ENCODE measurements at places on chromosomes 1 and 21.
A peak's percentile ranks its signal among the peaks of the same experiment; 100 is the strongest.

- DNase-seq, result no peak
Observed at GRCh38 chr1:216293683-216294082, 129.6 kb downstream of the USH2A start.

GRCh38 chr21:46469275-46469674 is 10.6 kb downstream of the DIP2A start:
- DNase-seq, result no peak

GRCh38 chr1:208083016-208083714 is 161.0 kb downstream of the PLXNA2 start:
- DNase-seq, result no peak

DNA sequence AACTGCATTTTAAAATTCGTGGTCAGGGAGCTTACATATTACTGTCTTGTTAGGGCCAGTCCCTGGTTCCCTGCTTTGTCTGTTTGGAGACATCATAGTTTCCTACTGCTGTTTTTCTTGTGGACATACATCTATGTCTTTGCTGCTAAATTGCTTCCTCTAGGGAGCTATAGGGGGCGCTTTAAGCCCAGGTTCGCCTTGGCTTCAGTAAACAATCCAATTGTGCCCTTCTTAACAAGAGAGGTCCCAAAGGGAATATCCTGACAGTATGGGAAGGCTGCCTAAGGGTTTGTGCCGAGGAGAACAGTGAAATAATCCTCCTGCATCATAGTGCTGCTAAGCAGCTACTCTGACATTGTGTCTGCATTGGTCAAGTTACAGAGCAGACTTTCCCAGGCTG is 112.5 kb downstream of the USH2A start:
- no peak for DNase-seq

GRCh38 chr1:245419461-245419978 is 264.7 kb downstream of the KIF26B start:
- DNase-seq, result no peak

DNA sequence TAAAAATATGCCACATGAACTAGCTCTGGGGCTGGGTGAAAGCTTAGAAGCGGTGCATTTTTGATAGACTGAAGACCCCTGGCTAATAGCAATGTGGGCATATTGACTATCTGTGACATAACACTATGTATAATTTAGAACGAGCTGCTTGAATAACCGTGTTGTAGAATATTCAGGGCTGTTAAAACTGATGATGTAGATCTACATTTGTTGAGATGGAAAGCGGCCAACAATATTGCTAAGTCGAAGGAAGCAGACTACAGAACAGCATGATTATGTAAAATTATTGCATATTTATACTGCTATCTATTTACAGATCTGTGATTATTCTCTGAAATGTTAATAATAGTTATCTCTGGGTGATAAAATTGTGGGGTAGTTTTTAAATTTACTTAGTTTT is 41.1 kb upstream of the BCL10 start:
- DNase-seq, result no peak

GRCh38 chr21:44925378-44925755 is 4.7 kb upstream of the ITGB2 start:
- DNase-seq, result no peak

DNA sequence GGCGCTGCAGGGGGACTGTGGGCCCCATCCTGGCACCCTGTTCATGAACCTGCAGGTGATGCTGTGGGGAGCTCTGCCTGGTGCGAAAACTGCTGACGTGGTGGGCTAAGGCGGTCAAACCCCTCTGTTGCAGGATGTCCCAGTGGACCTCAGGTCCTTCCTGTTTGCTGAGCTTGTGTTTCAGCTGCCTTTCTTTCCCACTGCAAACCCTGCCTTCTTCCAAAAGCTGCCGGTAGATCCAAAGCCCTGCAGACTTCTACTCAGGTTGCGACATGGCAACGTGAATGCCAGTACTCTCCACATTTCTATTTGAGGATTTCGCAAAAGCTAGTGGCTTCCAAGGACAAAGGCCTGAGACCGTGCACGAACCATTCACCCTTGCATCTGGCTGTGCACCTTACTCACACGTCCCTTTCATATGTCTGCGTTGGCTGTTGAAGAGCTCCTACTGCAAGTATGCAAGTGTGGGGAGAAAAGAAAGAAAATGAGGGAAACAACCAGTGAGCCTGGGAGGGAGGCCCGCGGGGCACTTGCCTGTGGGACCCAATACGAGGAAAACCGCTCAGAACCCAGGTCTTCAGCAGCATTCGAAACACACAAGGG is 6.2 kb upstream of the RRP1 start:
- no peak for DNase-seq

DNA sequence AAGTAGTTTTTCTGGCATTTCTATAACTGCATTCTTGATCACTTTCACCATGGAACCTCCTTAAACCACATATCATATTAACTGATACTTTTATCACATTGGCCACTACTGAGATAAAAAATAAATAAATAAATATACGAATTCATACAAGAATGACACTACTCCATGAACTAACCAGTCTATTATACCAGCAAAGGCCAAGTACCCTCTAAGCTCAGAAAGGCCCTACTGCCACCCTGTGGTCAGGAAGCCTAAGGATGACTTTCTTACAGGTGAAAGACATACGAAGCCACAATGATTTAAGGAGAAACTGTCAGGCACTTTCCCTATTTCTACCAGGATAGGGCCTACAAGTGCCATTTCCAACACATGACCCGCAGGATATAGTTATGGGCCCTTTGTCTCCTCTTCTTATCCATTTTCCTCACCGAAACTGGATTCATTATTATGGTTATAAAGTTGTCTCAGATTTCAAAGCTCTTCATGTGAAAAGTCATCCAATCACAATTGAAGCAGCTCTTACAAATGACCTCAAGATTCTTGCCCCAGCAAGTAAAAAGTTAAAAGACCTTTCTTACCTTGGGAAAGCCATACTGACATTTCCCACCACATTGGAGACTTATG is 23.9 kb downstream of the DNAJC8 start:
- DNase-seq, result peak; percentile 47

GRCh38 chr1:241250465-241250864 is 106.5 kb downstream of the RGS7 start:
- DNase-seq, result no peak
